ENCODE measurements at places on chromosomes 11 and 22.

- DNase-seq = no peak
Measured at GRCh38 chr11:73761403-73761945, 600 bp upstream of the RAB6A start.

DNA sequence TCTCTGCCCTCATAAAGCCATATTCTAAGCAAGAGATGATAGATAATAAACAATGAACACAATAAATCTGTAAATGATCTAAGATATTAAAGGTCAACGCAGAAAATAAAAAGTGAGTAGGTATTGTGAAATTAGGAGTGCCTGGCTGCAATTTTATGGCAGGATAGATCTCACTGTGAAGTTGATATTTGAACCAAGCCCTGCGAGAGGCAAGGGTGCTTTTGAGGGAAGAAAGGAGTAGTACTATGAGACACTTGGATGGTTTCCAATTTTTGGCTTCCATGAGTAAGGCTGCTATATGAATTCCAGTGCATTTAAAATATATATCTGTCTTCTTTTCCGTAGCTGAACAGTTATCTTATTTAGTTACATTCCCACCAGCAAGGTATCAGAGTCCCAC is 720.0 kb upstream of the CNTN5 start:
- DNase-seq = no peak

- no peak for DNase-seq
Measured at GRCh38 chr22:38215156-38216038, 13.6 kb downstream of the MAFF start.

- DNase-seq = no peak
Measured at GRCh38 chr22:34897126-34897525, 168.8 kb upstream of the ISX start.

GRCh38 chr11:15194671-15195415 is 80.1 kb downstream of the INSC start:
- DNase-seq = no peak
